ENCODE measurements at places on chromosomes 3 and 15. TPM values are rescaled to one million over a fixed set of nuclear protein-coding genes. Genes with fewer than 3 reads are reported as not detected.

DNA sequence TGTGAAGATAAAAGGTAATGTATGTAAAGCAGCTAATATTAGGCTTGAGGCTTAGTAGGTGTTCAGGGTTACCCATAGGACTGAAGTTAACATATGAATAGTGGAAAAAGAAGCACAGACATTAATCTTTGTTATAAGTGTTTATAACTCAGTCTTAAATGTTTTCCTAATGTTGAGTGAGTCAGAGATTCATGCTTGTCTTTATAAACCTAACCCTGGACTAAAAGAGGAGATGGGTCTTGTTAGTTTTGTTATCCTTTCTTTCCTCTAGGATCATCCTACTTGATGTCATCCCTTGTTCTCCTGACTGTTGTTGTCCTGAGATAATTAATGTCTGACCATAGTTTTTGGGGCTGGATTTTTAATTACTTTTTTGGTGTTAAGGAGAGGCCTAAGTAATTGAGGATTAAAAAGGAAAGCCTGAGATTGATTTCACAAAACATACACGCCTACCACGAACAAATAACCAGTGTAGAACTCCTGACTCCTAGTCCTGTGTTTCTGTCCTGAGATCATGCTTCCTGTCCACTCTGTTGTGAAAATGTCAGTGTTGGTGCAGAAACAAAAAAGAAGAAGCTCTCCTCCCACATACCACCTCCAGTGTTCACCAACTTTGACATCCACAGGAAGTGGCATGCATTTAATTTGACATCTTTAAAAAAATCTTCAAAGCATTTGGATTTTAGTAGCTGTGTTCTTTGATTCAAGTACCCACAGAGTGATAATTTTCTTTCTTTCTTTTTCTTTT is 8.4 kb downstream of the MITF start:
- DNase-seq, result no peak

Gene HDAC11
- total RNA-seq, result 7.9 TPM

DNA sequence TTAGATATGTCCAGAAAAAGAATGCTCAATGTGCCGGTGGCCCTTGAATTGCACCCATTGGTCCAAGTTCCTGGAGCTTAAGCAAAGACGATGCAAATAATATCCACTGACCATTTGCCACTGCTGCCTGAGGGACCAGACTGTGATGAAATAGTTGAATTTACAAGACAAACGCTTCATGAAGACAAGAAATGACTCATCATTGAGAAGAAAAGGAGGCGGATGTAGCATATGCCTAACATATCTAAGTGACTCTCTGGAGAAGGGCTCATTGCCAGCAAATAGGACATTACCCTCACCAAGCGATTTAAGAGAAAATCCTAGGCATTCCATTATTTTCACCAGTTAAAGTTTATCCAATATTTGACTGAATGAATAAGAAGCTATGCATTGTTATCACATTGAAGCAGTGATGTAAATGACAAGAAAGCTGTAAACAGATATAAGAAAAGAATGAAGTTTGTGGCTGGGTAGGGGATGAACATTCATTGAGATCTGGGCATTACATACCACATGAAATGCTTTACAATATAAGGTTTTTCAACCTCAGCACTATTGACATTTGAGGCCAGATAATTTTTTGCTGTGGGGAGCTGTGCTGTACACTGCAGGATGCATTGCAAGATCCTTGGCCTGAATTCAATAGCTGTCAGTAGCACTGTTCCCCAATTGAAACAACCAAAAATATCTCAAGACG is 48.9 kb upstream of the CPNE4 start:
- no peak for DNase-seq

Gene PRR20G
- not detected for total RNA-seq

Gene FHIT
- total RNA-seq, result 8.5 TPM

DNA sequence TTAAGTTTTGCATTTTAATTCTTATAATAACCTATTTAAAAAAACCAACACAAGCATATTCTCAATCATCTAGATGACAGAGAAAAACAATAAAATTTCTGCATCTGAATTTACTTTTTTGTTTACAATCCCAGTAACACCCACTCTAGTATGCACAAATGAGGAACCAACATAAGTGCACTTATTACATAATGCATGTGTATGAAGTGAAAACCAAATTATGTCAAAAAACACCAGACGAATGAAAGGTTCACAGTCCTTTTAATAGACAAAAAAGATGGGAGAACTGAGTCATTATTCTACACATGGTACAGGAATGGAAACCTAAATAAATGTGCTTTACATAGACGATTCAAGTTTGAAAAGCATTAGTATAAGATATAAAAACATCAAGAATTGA is 91.7 kb downstream of the NR1I2 start:
- no peak for DNase-seq

- DNase-seq, result no peak
Observed at GRCh38 chr3:188948281-188948996, 223.3 kb upstream of the TPRG1 start.

DNA sequence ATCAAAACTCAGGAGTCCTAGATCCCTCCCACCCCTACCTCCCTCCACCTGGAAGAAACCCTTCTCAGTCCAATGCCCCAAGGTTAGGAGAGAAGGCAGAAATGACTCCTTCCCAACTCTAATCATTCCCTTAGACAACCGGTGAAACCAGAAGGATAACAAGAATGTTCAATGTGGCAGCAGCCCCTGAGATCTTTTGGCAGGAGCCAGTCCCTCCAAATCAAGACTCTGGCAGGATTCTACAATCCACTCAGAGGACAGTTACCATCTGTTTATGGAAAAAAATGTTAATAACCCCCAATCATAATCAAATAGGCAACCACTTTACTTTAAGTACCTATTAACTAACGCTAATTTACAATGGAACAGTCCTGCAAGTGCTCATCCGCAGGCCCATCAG is 136.5 kb downstream of the NTRK3 start:
- DNase-seq, result no peak

GRCh38 chr3:128911911-128912310 is 32.5 kb downstream of the ACAD9 start:
- DNase-seq, result peak; percentile 83

- no peak for DNase-seq
Observed at GRCh38 chr3:143291836-143292447, 172.4 kb downstream of the CHST2 start.

- DNase-seq, result no peak
Observed at GRCh38 chr15:64236156-64236894, 73.5 kb upstream of the PPIB start.

Gene CHRNA5
- 1.7 TPM for total RNA-seq

- no peak for DNase-seq
Observed at GRCh38 chr3:188294113-188294512, 140.2 kb downstream of the LPP start.

Gene NEK11
- 5.7 TPM for total RNA-seq

- no peak for DNase-seq
Observed at GRCh38 chr3:15514663-15515340, 6.7 kb downstream of the COLQ start.

Measured in mesenteric fat pad (tissue), 1 donor.